ENCODE measurements at places on chromosomes 5 and 9. TPM values are rescaled to one million over a fixed set of nuclear protein-coding genes. Genes with fewer than 3 reads are reported as not detected.

The NR5A1 gene
- not detected for total RNA-seq

The ASPN gene
- 14.4 TPM for total RNA-seq

The RHOBTB3 gene
- total RNA-seq = 192 TPM

The CYLC2 gene
- total RNA-seq = not detected

The PCDHGC4 gene
- total RNA-seq = 4.5 TPM

The FGD3 gene
- total RNA-seq = 11.1 TPM

The TAF11L10 gene
- not detected for total RNA-seq

The SCGB3A2 gene
- 1.0 TPM for total RNA-seq

The ANKRD33B gene
- total RNA-seq = 22.6 TPM

The MARCOL gene
- total RNA-seq = not detected

The GARNL3 gene
- total RNA-seq = 33.7 TPM

The OR1Q1 gene
- not detected for total RNA-seq

The BSPRY gene
- total RNA-seq = 0.22 TPM

DNA sequence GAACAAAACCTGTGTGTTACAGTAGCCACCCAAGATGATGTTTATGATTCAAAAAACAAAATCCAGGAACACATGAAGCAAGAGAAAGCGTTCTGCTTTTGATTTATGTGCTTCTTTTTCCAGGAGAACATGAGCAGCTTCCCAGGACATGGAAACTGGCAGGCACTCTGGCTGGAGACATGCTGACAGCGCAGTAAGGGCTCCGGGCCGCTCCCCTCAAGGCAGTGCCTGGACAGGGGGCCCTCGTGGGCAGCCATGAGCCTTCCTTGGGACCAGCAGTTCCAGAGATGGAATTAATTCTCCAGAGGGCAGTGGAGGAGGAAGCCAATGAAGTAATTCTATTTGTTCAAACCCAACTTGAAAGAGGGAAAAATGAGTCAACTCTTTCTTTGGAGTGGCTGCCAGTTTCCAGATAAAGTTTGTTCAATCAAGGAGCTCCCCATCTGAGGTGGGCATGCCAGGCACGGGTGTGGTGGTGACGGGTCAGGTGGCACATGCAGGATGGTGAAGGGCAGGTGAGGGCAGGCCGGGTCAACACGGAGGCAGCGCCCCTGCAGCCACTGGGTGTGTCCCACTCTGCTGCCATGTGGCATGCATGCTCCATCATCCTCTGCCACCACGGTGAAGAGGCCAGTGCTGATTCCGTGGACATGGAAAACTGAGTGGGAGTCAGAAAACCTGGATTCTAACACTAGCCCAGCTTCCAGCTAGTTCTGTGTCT is 83.8 kb downstream of the OTULIN start:
- DNase-seq = no peak

- no peak for DNase-seq
Measured at GRCh38 chr5:55973296-55973695, 21.5 kb downstream of the IL6ST start.

DNA sequence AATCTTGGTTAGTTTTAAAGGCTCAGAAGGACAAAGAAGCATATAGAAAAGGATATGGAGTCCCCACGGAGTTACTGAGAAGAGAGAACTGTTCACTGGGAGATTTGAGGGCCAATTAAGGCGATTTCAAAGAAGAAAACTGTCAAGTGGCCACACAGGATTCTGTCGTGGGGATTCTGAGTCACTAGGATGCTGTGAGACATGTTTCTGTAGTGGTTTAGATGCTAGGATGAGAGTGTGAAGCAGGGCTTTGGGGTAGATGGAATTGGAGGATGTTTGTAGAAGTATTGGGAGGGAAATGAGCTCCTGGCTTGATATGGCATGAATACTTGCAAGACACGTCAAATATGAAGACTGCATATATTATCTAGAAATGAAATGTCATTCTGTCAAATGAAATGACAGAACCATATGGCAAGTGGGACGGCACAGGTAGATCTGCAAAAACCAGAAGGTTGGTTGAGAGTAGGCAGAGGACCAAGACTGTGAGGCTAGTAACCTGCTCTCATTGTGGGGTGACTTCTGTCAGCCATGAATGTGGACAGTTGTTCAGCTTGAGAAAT is 136.3 kb upstream of the SPRY4 start:
- no peak for DNase-seq

DNA sequence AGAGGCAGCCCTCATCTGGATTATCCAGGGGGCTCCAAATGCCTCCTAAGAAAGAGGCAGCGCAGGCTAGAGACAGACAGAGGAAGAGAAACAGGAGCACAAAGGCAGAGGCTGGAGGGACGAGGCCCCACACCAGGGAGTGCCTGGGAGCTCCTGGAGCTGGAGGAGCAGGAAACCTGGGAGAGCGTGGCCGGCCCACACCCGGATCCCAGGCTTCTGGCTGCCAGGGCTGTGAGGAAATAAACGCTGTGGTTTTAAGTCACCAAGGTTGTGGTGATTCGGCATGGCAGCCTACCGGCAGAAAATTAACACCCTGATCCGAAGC is 165.5 kb downstream of the OLFM1 start:
- DNase-seq = no peak

DNA sequence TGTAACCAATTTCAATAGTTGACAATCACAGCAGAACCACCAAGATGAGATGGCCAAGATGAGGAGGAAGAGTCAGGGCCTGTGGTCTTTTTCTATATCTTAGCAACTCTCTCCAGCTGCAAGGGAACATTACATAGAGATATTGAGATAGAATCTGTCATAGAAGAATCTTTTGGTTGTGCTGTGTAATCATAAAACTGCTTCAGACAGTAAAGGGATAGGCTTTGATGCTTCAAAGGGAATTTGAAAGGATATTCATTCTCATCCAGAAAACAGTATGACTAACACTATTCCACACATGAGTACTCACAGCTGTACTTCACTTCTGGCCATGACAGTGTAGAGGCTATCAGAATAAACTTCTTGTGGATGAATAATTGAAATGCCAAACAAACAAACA is 145.9 kb downstream of the YIPF5 start:
- no peak for DNase-seq

- no peak for DNase-seq
Measured at GRCh38 chr9:129400971-129401622, 219.8 kb downstream of the C9orf50 start.

DNA sequence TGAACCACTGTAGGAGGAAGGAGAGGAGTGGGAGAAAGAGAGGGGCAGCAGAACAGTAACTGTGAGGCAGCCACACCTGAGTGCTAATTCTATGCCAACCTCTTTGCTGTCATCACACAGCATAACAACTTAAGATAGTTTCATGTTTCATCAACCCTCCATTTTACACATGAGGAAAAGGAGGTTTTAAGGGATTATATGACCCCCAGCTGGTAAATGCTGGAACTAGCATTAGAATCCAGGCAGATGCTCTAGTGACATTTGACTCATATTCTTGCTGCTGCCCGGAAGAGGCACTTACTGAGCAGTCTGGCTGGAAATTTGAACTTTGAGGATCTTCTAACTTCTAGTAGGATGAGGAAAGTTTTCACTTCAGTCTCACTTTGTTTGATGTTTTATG is 24.1 kb upstream of the VLDLR start:
- no peak for DNase-seq

DNA sequence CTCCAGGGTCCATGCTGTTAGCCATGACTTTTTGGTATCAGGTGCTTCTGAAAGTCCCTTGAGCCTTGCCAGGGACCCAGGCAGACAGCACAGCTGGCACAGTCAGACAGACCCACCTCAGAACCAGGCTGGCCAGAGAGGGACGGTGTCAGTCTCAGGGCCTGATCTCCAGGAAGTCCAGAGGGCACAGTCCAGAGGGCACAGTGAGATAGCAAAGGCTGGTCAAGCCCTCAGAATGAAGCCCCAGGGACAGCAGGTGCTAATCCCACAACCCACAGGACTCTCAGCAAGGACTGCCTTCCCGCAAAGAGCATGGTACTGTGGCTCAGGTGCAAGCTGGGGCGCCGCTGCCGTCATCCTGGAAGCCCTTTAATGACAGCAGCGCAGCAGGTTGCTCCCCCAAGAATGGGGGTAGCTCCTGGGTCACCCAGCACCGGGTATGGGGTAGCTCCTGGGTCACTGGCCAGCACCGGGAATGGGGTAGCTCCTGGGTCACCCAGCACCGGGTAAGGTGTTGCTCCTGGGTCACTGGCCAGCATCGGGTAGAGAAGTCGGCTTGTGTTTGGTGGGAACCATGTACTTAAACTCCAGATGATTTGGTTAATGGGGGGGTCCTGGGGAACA is 105.6 kb upstream of the PHYKPL start:
- peak; percentile 40 for DNase-seq

DNA sequence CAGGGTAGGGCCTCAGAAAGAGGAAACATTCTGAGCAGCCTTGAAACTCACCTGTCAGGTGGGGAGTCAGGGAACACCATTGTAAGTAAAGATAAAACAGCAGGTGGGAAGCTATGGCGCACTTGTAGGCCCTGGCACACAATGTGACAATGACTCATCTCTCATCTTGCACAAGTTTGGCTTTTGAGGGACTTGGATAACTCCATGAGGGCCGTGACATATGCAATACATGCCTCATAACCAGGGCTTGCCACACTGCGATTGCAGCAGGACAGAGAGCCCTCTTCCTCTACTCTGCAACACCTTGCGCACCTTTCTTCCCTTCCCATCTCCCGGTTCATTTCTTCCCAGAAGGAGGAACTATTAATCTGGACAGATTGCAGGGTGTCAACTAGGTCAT is 144.9 kb downstream of the CEP120 start:
- no peak for DNase-seq

DNA sequence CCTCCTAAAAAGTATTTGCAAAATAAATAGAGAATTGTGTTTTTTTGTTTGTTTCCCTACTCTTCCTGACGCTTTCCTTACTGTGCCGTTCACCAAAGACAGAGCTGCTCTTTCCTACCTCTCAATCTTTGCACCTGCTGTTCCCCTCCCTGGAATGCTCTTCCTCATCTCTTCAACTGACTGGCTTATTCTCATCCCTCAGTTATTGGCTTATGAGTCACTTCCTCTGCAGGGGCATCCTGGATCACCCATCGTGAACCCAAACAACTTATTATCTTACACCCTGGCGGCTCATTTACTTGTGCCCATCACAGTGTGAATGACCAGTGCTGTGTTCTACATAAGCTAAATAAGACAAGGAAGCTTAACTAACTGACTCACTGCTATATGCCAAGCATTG is 36.1 kb upstream of the CCNG1 start:
- DNase-seq = no peak

GRCh38 chr9:94622087-94622800 is 17.1 kb downstream of the FBP1 start:
- DNase-seq = no peak

- no peak for DNase-seq
Measured at GRCh38 chr5:141695627-141696215, 13.7 kb upstream of the ARAP3 start.

- no peak for DNase-seq
Measured at GRCh38 chr5:14209836-14210235, 66.7 kb downstream of the TRIO start.

GRCh38 chr5:939368-939767 is 46.7 kb downstream of the TRIP13 start:
- peak; percentile 42 for DNase-seq

DNA sequence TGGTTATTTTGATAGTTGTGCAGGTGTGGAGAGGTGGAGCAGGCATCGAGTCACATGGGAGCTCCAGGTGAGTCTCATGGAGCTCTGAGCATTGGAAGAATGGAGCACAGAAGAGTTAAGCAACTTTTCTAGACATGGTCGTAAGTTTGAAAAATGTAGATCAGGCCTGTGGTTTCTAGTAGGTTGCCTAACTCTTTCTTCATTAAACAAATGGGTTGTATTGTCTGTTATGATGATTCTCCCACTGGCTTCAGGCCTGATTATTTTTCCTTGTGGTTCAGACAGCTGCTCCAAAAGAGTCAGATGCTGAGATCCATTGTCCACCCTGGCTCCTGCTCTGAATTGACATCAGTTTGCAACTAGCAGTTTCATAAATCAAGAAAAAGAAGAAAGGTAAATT is 80.3 kb upstream of the RPS23 start:
- no peak for DNase-seq

DNA sequence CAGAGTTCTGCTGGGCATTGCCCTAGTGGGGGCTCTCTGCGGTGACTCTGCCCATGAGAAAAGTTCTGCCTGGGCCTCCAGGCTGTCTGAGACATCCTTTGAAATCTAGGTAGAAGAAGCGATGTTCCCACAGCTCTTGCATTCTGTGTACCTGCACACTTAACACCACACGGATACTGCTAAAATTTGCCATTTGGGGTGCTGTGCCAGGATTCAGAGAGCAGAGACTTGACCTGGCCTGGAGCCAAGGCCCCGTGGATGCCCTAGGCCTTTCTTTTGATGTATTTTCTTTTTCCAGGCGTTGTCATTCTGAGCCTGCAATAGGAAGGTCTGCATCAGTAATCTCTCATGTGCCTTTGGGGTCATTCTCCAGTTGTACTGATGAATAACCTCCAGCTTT is 89.3 kb upstream of the IL12B start:
- no peak for DNase-seq

- DNase-seq = no peak
Measured at GRCh38 chr5:88557881-88558280, 289.2 kb upstream of the TMEM161B start.

GRCh38 chr5:600886-601541 is 11.1 kb upstream of the CEP72 start:
- DNase-seq = no peak

DNA sequence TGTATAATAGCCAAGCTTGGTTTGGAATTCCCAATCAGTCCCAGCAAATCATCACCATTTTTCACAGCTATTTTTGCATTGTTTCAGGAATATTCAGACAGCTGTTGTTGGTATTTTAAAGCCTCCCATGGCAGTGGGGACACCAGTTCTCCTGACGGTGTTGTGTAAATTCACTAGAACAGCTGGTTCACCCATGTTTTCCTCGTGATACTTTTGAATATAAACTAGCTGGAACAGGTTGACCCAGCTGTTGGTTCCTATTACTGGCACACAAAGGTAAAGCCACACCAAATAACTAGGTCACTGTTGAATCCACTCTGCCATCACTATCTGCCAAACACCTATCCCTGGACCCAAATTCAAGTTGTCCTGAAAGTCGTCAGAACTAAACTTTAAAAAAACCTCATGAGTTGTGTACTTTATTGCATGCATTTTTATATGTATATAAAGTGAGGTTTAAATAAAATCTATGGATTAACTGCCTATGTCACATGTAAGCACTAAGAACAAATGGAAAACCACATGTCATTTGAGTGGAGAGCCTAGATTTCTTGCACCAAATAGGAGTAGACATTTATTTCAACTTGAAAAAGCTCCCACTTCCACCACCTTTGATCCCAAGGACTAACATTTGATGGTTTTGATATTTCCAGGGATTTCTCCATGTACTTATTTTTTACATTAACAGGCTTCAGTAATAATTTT is 121.9 kb upstream of the PIK3R1 start:
- DNase-seq = no peak
